Sigmoid colon (tissue), 7 donors: ENCODE measurements at places on chromosomes 11 and 22.

DNA sequence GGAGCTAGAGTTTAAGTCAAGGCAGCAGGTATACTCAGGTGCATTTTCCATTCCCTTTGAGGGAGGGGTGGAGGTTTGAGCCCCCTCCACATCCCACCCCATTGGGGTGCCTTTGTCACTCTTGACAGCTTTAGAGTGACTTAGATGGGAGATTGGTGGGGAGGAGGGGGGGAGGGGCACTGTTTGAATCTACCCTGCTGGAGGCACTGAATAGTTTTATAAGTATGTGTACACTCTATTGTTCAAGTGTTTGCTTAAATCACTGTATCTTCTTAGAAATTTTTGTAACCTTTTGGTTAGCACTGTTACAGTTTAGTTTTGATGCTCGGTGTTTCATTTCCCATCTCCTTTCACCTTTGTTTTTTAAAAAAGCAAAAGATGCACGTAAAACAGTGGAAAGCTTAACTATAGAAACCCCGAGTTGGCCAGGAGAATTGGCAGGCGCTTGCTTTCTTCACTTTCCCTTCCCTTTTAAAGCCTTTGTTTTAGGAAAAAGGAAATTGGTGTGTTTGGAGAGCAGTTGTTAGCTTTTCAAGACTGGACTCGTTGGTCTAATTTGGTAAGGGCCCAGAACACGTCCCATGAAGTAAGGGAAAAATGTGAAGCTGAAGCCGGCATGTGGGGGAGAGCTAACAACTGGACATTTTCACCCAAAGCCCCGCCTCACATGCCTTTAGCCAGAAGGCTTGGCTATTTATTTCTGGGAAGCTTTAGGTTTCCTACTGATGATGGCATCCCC lies 42.8 kb downstream of the TNRC6B start:
- DNase-seq = no peak

- DNase-seq = no peak
These were observed 19.3 kb upstream of the NRIP3 start for GRCh38 chr11:9022961-9023680.

DNA sequence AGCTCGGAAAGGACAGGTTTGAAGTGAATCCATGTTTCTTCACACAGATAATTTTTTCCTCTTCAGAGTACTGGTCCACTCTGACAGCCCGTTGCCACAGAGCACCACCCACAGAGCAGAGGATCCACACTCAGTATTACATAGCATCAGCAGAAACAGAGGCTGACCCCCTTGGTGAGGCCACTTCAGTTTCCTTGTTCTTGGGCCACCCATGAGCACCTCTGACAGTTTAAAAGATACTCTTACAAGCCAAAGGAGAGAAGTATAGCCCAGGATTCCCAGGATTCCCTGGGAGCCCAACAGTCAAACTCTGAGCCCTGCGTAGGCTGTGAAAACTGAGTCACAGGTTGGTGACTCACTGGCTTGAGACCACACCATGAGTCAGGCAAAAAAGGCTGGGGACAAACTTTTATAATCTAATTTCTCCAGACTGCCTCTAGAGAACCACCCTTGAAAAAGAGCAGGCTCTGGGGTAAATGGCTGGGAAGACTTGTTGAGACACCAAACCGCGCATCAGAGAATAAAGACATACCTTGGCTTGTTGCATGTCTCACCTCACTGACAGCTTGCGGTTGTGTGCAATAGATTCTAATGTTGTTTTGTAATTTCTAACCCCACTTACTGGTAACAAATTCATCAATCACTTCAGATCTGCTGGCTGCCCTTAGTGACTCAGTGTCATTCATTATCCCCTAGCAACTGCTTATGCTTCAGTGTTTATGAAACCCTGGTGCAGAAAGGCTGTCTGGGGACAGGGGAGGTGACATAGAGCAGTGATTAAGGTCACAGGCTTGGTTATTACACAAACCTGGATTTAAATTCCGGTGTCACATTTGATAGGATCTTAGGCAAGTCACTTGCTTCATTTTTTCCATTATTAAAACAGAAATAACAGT lies 56.9 kb upstream of the PRSS23 start:
- DNase-seq = peak; percentile 88

DNA sequence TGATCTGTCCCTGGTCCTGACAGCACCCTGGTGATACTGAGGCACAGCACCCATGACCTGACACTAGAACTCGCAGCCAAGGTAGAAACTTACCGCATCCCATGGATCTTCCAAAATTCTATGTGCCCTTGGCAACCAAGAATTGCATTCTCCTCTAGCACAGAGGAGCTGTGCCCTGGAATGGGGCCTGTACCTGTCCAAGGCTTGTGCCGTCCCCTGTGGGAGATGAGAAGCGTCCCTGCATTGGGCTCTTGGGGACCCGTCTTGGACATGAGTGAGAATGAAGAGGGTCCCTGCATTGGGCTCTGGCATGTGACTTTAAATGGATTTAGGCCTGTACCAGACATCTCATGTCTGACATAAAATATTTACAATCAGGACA lies 67.1 kb downstream of the GGTLC2 start:
- no peak for DNase-seq

DNA sequence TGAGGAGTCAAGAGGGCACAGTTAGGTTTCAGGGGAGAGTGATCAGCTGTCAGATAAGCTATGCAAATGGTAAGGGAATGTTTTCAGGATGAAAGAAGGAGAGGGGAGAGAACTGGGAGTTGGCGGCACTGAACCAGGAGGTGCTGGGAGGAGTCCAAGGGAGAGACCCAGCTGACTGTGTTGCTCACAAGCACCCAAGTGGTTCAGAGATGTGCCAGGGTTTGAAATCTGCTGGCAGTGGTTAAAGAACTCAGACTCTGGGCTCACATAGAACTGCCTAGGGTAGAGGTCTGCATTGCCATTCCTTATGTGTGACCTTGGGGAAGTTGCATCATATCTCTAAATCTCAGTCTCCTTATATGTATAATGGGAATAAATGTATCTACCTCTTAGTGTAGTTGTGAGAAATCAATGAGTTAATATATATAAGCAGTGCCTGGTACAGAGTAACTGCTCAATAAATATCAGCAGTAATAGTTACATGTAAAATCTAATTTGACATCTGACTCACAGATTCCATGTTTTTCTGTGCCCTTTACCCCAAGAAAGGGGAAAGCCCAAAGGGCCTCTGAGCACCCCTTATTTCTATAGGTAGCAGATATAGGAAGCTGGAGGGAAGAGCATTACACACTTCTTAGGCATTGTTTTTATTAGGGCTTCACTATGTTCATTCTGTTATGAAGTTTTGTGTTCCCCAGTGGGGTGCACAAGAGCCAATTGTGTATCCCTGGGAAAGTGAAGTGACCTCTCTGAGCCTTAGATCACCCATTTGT lies 66.9 kb upstream of the SESN3 start:
- no peak for DNase-seq

DNA sequence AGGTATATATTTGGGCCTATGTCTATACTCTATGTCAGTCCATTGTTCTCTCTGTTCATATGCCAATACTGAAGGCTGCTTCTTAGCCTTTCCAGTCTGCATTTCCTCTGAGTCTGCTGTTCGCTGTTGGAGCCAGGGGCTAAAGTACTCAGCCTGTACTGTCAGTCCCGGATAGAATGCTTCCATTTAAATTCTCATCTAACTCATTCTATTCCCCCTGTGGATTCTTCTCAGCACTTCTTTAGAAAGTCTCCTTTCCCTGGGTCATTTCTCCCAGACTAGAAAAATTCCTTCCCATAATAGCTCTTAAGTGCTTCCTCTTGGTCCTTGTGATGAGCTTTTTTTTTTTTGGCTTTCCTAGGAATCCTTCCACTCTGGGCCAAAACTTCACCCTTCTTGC lies 293.1 kb downstream of the KIRREL3 start:
- no peak for DNase-seq

DNA sequence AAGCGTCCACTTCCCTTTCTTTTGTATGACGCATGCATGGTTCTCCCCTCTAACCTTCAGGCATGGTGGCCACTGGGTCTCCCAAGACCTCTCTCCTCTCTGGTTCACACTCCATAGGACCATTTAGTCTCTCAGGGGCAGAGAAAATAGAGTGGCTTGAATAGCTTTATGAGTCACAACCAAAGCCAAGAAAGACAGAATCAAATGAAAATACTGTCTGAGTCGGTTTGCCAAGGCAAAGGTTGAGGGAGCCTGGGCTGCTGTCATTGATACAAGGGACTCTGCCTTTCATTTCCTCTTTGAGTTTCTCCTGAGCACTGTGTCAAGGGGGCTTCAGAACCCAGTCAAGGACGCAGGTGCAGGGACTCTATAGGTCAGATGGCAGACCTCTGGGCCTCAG lies 44.2 kb downstream of the TENM4 start:
- no peak for DNase-seq

GRCh38 chr11:66680966-66681645 lies 3.4 kb upstream of the RBM4B start:
- no peak for DNase-seq

DNA sequence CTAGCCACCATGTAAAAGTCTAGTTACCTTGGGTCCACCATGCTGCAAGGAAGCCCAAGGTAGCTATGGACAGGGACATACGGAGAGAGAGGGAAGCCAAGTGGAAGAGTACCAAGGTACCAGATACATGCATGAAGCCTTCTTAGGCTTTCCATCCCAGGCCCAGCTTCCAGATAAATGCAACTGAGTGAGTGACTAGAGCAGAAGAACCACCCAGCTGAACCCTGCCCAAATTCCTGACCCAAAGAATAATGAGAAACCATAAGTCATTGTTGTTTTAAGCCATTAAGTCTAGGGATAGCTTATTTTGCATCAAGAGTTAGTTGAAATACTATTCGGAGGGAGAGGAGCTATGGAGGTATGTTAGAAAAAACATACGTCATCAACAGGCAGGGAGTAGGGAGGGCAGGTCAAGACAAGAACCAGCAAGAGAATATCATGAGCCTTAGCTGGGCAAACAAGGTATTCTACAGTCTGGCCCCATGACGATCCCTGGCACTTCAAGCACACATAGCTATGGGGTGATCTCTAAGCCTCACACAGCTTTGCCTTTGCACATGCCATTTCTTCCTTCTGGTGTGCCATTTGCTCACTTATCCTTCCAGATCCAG lies 36.5 kb upstream of the APLNR start:
- DNase-seq = no peak
